ENCODE measurements at places on chromosomes 3 and 15. TPM values are rescaled to one million over a fixed set of nuclear protein-coding genes. Genes with fewer than 3 reads are reported as not detected.

- peaks cover 71% of the 10 kb centered on the region for H3K4me1 ChIP-seq
- peak within 1 kb of the TSS; percentile 77 for H3K27ac ChIP-seq
- H3K27me3 ChIP-seq = no peaks in the 10 kb centered on the region
- H3K36me3 ChIP-seq = no peaks in the 10 kb centered on the region
- DNase-seq = peak; percentile 52
- peak within 1 kb of the TSS; percentile 89 for H3K4me3 ChIP-seq
These were observed at the start of gene NRROS for GRCh38 chr3:196639483-196640296. NRROS (plus strand) TSS chr3:196639694; CDS start chr3:196654540, 14,846 bp downstream.

DNA sequence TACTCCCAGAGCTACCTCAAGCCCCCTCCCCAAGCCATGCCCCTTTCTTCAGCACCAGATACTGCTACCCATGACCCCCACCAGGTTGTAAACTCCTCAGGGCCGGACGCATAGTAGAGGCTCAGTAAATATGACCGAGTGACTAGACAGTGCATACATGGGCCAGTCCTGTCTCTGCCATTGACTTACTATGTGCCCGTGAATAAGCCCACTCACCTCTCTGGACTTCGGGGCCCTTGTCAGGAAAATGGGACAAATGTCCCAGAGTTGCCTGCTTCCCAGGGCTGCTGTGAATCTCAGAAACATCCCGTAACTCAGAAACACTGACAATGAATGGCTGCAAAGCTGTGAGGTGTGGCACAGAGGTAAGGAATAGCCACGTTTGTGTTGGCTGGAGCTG is 48.2 kb upstream of the FGD5 start:
- no peak overlapping the region for H3K4me3 ChIP-seq
- no peaks in the 10 kb centered on the region for H3K4me1 ChIP-seq
- H3K36me3 ChIP-seq = no peaks in the 10 kb centered on the region
- no peak for DNase-seq

- no peak overlapping the region for H3K27ac ChIP-seq
- DNase-seq = no peak
- H3K36me3 ChIP-seq = peaks cover 3% of the 10 kb centered on the region
These were observed 5.9 kb downstream of the FAM131A start for GRCh38 chr3:184343200-184343876.

Gene SCN5A
- 0.12 TPM for total RNA-seq

Gene AQP9
- 0.32 TPM for total RNA-seq

Gene BCL2A1
- 25.4 TPM for total RNA-seq
